ENCODE measurements at places on chromosomes 7 and 10. TPM values are rescaled to one million over a fixed set of nuclear protein-coding genes. Genes with fewer than 3 reads are reported as not detected.

DNA sequence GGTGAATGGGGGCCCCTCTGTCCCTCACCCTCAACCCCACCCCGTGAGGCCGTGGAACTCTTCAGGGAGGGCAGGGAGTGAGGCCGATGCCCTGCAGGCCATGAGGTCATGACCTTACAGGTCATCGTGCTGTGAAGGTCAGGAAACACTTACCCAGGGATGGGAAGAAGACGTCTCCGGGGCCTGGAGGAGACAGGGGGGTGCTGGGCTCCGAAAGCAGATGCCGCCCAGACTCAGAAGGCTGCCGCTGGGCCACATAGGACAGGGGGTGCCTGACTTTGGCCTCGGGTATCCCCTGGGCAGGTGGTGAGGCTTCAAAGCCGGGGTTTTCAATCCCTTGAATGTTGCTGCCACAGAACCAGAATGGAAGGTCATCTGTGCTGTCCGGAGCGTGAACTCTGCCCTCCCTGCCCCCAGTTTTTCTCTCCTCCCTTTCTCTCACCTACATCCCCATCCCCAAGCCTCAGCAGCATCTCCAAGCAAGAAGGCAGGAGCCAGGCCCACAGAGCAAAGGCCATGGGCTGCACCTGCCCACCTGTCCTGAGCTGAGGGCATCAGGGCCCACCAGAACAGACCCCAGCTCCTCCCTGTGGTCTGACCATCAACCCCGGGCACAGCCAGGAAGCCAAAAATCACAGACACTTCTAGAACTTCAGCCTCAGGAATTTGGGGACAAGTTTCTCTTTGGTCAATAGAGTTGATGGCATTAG, 21.6 kb downstream of the VSIR start:
- peak overlapping the region; percentile 38 for H3K27ac ChIP-seq
- H3K4me3 ChIP-seq = no peak overlapping the region
- H3K36me3 ChIP-seq = no peaks in the 10 kb centered on the region
- peaks cover 33% of the 10 kb centered on the region for H3K4me1 ChIP-seq
- no peak for DNase-seq

- H3K4me1 ChIP-seq = no peaks in the 10 kb centered on the region
- H3K27me3 ChIP-seq = no peaks in the 10 kb centered on the region
- no peak overlapping the region for H3K27ac ChIP-seq
- H3K4me3 ChIP-seq = no peak overlapping the region
- DNase-seq = no peak
- H3K36me3 ChIP-seq = peaks cover 4% of the 10 kb centered on the region
Measured at GRCh38 chr10:24938076-24938475, 14.3 kb downstream of the PRTFDC1 start.

DNA sequence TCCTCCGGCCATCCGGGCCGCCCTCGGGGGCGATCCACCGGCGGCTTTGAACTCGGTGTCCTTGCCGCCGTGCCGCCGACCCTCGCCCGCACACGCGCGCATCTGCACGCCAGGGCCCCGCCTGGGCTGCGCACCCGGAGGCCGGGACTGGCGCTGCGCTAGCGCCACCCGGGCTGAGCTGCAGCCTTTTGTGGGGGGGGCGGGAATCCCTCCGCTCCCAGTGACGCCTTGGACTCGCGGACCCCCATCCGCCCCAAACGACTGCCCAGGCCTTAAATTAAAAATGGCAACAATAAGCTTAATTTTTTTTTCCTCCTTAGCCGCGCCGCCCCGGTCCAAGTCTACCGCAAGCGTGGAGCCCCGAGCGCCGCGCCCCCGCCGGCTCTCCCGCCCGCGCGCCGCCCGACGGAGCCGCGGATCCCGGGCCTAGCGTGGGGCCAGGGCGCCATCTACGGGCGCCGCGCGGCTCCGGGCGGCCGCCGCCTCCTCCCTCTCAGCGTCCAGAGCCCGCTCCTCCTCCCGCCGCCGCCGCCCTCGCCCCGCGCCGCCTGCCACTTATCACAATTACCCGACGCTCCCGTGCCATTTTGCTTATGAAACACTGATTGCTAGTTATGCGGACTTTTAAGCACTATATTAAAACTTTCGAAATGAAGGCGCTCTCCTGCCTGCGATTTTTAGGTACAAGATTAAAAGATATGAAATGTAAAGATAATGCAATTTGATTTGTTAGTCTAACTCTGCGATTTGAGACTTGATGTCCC, 7.5 kb upstream of the EBF3 start:
- peak; percentile 86 for DNase-seq
- no peak overlapping the region for H3K27ac ChIP-seq
- peaks cover 20% of the 10 kb centered on the region for H3K4me1 ChIP-seq
- peaks cover 13% of the 10 kb centered on the region for H3K27me3 ChIP-seq

- no peak overlapping the region for H3K4me3 ChIP-seq
- DNase-seq = peak; percentile 38
- no peaks in the 10 kb centered on the region for H3K36me3 ChIP-seq
- H3K4me1 ChIP-seq = peaks cover 8% of the 10 kb centered on the region
- no peaks in the 10 kb centered on the region for H3K27me3 ChIP-seq
Measured at GRCh38 chr7:39271402-39271801, 293.7 kb downstream of the POU6F2 start.

GRCh38 chr7:152052771-152053170, 27.3 kb downstream of the GALNT11 start:
- H3K4me3 ChIP-seq = peak overlapping the region; percentile 17
- peak; percentile 56 for DNase-seq
- peaks cover 10% of the 10 kb centered on the region for H3K4me1 ChIP-seq

DNA sequence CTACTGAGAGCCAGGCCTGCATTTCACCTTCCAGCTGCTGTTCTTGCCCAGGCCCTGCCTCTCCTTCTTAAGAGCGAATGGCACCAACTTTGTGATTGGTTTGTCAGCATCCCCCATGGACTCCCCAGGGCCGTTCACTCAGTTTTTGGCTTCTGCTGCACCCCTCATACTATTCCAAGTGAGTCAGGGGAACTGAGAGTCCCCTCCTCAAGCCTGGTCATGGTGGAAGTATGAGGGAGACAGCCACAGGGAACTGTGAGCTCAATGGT, 62.4 kb upstream of the ANTXRL start:
- no peak overlapping the region for H3K27ac ChIP-seq
- no peak overlapping the region for H3K4me3 ChIP-seq
- peaks cover 4% of the 10 kb centered on the region for H3K27me3 ChIP-seq
- no peak for DNase-seq
- H3K36me3 ChIP-seq = no peaks in the 10 kb centered on the region
- peaks cover 12% of the 10 kb centered on the region for H3K4me1 ChIP-seq

- DNase-seq = no peak
- peaks cover 6% of the 10 kb centered on the region for H3K27me3 ChIP-seq
- no peak overlapping the region for H3K4me3 ChIP-seq
- H3K36me3 ChIP-seq = peaks cover 4% of the 10 kb centered on the region
- H3K27ac ChIP-seq = no peak overlapping the region
Measured at GRCh38 chr7:139730746-139731612, 46.8 kb downstream of the HIPK2 start.

DNA sequence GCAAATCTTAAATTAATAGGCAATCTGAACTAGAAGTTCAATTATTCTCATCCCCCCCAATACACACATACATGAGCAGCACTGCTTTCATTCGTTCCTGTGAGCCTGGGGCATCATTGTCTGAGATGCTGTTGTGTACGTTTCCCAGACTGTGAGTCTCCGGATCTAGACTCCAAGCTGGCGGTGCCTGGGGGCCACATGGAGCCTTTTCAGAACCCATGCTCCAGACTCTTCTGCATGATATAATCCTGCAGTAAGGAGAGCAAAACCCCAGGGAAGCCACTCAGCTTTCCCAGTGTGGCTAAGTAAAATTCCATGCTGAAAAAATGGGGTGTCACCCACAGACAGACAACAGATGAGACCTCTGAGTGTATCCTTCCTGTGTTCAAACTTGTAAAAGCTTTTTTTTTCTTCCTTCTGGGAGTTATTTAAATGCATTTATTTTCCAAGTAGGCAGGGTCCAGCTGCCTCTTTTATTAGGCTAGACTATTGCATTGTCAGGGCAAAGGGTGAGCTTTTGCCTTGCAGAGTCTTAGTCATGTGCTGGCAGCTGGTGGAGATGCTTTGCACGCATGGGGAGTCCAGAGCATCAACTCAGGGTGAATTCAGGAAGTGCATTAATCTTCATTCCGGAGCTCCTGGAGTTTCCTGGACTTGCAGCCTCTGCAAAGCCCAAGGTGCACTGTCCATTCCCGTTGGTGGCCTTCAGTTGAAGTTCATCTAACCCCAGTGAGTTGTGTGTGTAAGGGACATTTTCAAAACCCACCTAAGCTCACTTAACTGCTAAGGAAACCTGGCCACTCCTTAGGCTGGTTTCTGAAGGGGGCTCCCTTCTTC, 185.7 kb upstream of the ADO start:
- H3K27ac ChIP-seq = no peak overlapping the region
- H3K36me3 ChIP-seq = no peaks in the 10 kb centered on the region
- DNase-seq = no peak
- H3K27me3 ChIP-seq = peaks cover 3% of the 10 kb centered on the region

DNA sequence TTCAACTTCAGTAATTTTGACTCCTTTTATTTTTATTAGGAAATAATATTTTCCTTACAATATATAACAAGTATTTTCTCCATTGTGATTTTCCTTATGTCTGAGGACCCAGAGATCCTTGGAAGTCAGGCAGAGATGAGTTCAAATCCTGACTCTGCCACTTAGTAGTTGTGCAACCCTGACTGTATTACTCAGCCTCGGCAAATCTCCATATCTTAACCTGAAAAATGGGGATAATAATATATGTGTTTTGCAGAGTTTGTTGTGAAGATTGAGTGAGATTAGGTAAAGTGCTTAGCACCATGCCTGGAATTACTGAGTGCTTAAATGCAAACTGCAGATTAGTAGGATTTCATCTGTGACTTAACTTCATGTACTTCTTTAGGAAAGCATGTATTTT, 120.5 kb upstream of the KLF14 start:
- H3K27ac ChIP-seq = no peak overlapping the region
- no peaks in the 10 kb centered on the region for H3K4me1 ChIP-seq
- no peak for DNase-seq
- no peaks in the 10 kb centered on the region for H3K27me3 ChIP-seq

- peaks cover under 1% of the 10 kb centered on the region for H3K36me3 ChIP-seq
- H3K4me1 ChIP-seq = peaks cover 3% of the 10 kb centered on the region
- no peak overlapping the region for H3K4me3 ChIP-seq
- H3K27me3 ChIP-seq = no peaks in the 10 kb centered on the region
- DNase-seq = no peak
Measured at GRCh38 chr10:130404476-130405055, 268.4 kb downstream of the GLRX3 start.

- H3K27ac ChIP-seq = no peak overlapping the region
- peaks cover 3% of the 10 kb centered on the region for H3K4me1 ChIP-seq
- DNase-seq = no peak
- H3K4me3 ChIP-seq = no peak overlapping the region
- no peaks in the 10 kb centered on the region for H3K36me3 ChIP-seq
Measured at GRCh38 chr7:157046681-157047080, 36.2 kb upstream of the MNX1 start.

DNA sequence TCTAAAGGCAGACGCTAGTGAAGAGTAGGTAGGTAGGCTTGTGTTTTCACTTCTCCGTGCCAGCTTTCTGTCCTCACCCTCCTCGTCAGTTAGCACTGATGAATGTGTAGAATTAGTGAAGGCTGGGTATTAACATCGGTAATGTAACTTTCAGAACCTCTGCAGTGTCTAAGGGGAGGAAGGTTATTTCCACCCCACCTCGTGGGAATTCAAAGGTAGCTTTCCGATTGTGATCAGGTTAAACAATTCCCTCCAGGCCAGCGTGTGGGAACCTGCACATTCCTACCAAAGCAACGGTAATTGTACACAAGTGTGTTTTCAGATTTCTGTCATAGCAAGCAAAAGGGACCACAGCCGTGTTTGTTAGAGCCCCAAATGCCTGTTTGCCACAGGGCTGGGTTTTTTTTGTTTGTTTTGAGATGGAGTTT, 405.0 kb upstream of the GALNT17 start:
- peaks cover 41% of the 10 kb centered on the region for H3K4me1 ChIP-seq
- no peak for DNase-seq
- H3K36me3 ChIP-seq = peaks cover 12% of the 10 kb centered on the region
- H3K27ac ChIP-seq = no peak overlapping the region
- peaks cover 5% of the 10 kb centered on the region for H3K27me3 ChIP-seq

DNA sequence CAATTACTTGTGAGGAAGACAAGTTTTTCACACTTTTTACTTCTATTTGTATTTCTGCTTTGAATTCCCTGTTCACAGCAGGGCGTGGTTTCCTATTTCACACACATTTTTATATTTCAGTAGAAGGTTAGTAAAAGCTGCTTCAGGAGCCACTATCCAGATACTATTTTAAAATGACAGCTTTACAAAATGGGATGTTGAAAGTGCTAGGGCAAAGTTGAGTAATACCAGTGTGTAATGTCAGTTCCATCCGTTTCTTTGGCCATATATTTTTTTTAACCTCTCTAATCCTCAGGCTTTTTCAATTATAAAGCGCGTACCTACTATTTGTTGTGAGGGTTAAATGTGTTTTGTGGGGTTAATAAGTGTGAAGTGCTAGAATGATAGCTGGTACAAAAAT, 276.6 kb downstream of the GPR158 start:
- no peak overlapping the region for H3K27ac ChIP-seq
- DNase-seq = no peak
- no peaks in the 10 kb centered on the region for H3K4me1 ChIP-seq
- H3K27me3 ChIP-seq = no peaks in the 10 kb centered on the region
- H3K36me3 ChIP-seq = no peaks in the 10 kb centered on the region

GRCh38 chr10:6892864-6893263, 312.8 kb upstream of the PRKCQ start:
- no peak overlapping the region for H3K27ac ChIP-seq
- H3K4me3 ChIP-seq = no peak overlapping the region
- no peak for DNase-seq
- H3K27me3 ChIP-seq = peaks cover 4% of the 10 kb centered on the region

DNA sequence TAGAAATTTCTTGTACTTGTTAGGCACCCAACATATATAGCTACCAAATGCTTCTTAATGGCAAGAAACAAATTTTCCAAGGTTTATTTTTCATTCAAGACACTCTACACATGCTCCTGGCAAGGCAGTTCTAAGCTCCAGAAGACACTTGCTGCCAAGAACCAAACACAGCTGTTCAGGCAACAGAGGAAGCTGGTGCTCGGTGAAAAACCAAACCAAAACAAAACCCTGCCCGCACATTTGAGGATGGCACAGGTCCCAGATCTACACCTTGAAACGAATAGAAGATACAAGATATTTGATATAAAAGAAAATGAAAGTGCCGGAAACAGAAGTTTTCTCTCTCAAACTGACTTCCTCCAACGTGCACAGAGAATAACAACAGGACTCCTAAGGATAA, 4.9 kb upstream of the DNTT start:
- H3K27ac ChIP-seq = no peak overlapping the region
- no peaks in the 10 kb centered on the region for H3K27me3 ChIP-seq
- H3K4me1 ChIP-seq = peaks cover 5% of the 10 kb centered on the region
- no peak for DNase-seq

Gene IFIT1B
- not detected for total RNA-seq

Gene DHTKD1
- 39.6 TPM for total RNA-seq

Gene PNLIPRP3
- total RNA-seq = not detected

Gene UCN3
- total RNA-seq = not detected

Gene FIS1
- 128 TPM for total RNA-seq

Gene CDH23
- total RNA-seq = 2.0 TPM

Gene SKIDA1
- 1.3 TPM for total RNA-seq

Data from glutamatergic neuron (in vitro differentiated cells).